DMS153 (cell line): ENCODE measurements at places on chromosomes 16 and 17.

DNA sequence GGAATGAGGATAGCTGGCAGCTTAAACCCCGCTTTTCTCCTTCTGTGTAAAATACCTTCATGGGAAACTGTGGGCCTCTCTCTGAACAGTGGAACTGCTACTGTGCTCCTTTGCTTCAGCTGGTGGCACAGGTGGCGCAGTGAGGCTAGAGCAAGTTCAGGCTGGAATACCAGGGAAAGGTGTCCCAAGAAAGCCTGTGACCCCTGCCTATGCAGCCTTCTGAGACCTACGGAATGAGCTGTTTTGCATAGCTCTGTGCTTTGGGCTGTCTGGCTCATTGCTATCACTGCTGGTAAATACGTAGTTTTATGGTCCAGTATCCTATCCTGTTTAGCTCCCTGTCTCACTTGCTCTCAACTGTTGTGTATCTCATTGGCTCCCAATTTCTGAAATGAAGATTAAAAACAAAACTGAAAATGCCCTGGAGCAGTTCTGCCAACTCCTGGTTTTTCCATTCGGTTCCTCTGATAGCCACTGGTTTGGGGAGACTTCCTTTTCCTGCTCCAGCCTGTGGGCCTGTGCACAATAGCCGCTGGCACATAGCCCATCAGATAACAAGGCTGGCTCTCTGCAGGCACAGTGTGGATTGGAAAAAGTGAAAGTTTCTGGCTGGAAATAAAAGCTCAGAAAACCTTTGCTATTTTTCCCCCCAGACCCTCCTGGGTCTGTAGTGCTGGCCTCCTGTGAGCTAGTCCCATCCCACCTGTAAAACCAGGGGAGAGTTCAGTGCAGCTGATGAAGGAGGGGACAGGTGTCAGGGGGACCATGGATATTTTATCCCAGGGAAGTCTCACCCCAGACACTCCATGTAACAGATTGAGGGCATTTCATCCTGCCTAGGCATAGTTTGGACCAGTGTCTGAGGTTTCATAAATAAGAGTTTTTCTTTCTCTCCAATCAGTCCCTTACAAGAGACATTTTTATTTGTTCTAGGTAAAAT, 24.0 kb downstream of the LIMD2 start:
- peak; percentile 88 for DNase-seq

GRCh38 chr17:57869617-57870282, 19.9 kb upstream of the MRPS23 start:
- DNase-seq, result no peak

DNA sequence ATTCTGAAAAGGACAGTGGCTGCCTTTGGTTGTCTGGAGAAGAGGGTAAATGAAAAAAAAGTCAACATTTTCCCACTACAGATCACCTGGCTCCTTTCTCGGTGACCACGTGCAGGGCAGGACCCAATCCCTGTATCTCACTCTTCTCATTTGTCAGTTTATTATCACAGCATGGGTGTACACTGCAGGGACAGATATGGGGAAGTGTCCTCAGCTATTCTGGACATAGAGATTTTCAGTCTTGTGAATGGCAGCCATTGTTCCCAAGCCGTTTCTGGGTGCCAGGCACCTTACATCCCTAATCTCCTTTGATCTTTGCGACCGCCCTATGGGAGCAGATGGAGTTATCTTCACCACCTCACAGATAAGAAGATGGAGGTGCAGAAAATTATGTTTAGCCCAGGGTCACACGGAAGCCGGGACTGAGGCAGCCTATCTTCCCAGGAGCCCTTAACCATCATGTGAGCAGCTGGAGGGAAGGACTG, 7.2 kb downstream of the ADORA2B start:
- DNase-seq, result no peak

DNA sequence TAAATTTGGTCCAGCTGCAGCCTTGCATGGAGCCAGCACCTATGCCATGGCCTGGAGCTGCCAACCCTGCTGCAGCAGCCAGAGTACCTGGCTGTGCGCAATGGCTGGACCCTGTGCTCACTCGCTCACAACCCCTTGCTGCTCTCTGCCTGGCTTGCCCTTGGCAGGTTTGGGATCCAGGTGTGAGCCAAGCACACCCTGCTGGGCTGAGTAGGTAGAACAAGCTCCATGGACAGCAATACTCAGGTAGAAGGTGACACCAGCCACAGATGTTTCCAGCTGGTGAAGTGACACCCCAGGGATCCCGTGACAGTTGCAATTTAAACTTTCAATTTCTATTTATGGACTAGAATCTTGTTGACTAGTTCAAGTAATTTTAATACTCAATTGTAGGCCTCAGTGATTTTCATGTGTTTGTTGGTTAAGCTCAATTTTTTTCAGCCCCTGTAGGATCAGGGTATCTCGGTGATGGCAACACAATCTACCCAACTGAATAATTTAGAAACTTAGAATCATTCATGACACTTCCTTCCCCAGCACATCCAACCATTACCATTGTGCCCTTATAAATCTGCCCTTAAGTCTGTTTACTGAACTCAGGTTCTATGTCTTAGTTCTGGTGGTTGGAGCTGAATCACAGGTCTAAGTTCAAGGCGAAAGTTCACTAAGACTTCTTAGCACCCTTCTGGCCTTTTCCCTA, 480.0 kb downstream of the PMP22 start:
- no peak for DNase-seq

- DNase-seq, result no peak
Measured at GRCh38 chr17:79414063-79414792, 196.6 kb downstream of the RBFOX3 start.

GRCh38 chr17:20925091-20925490, 117.7 kb downstream of the USP22 start:
- DNase-seq, result no peak

- DNase-seq, result no peak
Measured at GRCh38 chr17:34683390-34683789, 104.0 kb downstream of the TMEM132E start.

GRCh38 chr16:86213437-86214205, 296.7 kb upstream of the FOXF1 start:
- DNase-seq, result no peak

GRCh38 chr17:19386974-19387920, at the start of gene MFAP4:
TSS of gene MFAP4 (minus strand) at chr17:19387190. CDS start at chr17:19387155, 35 bp downstream.
- DNase-seq, result no peak

- no peak for DNase-seq
Measured at GRCh38 chr16:86884390-86884650, 306.0 kb downstream of the FOXL1 start.

DNA sequence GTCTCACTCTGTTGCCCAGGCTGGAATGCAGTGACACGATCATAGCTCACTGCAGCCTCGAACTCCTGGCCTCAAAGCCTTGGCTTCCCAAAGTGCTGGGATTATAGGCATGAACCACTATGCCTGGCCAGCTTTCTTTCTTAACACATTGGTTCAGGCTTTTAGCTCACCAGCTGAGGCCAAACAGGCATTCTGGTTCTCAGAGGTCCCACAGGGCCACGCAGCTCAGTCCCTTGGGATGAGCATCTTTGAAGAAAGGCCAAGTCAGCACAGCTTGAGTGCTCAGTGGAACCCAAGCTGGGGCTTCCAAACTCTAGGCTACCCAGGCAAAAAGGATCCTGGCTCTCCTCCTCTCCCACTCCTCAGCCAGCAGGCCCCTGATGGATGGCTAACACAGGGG, 2.5 kb downstream of the PIK3R5 start:
- no peak for DNase-seq

DNA sequence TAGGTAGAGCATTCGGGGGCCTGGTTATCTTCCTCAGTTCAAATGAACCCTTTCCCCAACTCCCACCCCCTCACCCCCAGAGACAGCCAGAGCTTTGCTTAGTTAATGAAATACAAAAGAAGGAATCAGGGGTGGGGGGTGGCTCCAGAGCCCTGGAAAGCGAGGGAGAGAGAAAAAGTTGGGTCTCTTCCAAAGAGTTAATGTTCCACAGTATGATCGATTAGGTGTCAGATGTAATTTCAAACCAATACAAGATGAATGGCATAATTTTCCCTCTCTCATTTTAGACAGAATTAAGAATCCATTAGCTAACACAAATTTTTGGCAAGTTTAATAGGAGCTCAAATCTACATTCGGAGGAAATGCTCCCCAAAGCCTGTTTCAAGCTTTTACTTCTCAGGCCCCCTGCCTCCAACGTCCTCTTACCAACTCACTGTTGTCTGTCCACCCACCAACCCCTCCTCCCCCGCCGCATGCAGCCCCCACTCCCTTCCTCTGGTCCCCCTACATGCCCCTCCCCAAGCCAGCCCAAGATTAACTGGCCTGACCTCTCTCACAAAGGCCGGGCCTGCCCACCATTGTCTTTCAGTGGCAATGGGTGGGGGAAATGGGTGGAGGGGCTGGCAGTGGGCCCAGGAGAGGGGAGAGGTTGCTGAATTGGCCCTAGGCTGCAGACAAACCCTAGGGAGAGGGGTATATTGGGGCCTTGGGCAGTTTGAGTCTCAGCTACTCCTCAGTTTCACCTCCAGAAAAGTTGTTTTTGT, 28.2 kb downstream of the NEUROD2 start:
- no peak for DNase-seq

DNA sequence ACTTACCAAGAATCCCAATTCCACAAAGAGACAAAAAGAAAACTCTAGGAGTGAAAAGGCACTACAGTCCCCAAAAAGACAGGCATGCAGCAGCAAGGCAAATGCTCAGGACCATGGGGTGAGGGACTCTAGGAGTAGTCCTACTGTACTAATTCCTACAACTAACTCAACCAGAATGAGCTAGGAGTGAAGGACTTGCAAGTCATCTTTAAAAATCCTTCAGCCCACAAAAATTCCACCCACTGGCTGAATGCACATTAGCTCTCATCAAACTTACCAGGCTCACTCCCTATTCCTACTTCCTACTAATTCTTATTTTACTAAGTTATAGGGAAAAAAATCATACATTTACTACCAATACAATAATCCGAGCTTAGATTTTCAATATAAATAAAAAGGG, 141.7 kb upstream of the C17orf78 start:
- no peak for DNase-seq

DNA sequence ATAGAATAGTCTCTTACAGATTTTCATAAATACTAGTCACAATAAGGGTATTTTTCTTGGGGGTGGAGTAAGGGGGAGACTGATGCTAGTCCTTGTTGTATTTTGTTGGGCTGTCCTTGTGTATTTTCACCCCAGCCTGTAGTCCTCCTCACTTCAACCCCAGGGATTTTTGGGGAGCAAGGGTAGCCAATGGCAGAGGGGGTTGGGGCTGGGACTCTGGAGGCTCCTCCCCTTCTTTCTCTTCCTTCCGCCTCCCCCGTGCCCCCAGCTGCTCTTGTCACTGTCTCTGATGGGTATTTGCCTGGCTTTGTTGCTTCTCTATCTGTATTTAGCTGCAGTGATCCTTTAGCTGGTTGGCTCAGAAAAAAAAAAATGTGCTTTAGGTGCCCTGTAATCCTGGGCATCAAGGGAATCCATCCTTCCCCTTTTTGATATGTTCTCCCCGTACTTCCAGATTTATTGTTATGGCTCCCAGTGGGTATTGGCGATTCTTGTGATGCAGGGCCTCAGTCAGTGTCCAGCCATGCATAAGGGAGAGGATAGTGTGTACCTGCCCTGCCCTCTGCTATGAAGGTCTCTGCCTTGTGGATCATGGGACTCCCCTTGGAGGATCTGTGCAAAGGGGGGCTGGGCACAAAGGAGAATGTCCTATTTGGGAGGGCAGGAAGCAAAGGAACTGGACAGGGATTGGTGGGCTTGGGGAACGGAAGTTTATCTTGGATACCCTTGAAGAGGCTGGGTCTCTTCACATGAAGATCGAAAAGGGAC, 16.5 kb downstream of the SNF8 start:
- DNase-seq, result no peak

DNA sequence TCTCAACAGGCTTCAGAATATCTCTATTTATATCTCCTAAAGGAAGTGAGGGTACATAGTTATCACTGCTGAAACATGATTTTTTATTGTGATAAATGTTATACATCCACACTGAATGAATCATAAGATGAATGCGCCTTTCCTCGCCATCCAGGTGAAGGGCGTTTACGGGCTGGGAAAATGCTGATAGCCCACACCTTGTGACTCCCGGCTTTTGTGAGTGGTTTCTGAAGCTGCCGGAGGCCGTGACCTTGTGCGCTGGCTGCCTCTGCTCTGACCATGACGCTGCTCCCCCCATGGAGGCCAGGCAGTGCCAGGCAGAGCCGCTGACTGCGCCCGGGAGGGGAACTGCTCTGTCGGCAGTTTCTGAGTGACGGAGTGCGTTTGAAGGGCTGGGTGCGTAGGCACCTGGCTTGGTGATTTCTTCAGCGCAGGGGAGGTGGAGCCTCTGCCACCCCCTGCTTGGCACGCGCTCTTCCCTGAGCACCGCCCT, 97.2 kb downstream of the RAP1GAP2 start:
- no peak for DNase-seq

DNA sequence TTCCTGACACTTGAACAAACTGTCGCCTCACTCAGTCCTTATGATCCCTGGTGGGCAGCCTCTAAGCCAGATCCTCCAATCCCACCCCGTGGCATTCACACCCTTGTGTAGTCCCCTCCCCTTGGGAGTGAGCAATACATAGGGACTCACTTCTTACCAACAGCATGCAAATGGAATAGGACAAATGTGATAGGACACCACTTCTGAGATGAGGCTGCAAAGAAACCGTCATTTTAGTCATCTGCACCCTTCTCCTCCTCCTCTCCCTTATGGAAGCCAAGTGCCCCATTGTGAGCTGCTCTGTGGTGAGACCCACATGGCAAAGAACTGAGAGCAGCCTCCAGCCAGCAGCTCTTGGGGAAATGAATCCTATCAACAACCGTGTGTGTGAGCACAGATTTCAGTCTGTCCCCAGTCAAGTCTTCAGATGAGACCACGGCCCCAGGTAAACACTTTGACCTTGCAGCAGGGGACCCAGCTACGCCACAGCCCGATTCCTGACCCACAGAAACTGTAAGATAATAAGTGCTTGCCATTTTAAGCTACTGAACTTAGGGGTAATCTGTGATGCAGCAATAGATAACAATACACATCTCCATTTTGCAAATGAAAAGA, 46.9 kb downstream of the ZFHX3 start:
- DNase-seq, result no peak

DNA sequence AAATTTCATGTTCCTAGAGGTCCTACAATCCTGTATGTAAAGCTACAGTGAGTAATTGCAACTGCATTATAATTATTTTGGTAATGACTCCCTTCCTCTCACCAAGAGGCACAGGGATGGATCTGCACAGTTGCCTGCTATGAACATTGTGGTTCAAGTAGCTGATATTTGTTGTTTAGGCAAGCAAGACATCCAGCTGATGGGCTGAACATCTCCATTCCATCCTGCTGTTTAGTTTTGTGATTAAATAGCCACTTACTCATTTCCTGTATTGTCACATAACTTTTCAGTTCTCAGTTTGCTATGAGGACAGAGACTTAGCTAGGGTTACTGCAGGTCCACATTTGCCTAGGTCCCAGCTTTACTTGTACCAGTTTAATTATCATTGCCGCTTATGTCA, 181.2 kb upstream of the TBX2 start:
- no peak for DNase-seq

DNA sequence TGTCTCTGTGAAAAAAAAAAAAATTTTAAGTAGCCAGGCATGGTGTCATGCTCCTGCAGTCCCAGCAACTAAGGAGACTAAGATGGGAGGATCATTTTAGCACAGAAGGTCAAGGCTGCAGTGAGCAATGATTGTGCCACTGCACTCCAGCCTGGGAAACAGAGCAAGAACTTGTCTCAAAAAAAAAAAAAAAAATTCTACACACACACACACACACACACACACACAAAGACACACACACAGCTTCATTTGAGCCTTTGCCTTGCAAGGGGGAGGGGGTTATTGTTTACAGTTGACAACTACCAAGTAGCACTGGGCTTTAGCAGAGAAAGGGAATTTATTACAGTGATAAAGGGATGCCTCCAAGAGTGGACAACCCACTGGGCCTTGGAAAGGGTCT, 4.9 kb upstream of the POLR3E start:
- no peak for DNase-seq
